ENCODE measurements at places on chromosomes 13 and 19.

- no peak for DNase-seq
Observed at GRCh38 chr19:508204-509150, 1.2 kb downstream of the TPGS1 start.

DNA sequence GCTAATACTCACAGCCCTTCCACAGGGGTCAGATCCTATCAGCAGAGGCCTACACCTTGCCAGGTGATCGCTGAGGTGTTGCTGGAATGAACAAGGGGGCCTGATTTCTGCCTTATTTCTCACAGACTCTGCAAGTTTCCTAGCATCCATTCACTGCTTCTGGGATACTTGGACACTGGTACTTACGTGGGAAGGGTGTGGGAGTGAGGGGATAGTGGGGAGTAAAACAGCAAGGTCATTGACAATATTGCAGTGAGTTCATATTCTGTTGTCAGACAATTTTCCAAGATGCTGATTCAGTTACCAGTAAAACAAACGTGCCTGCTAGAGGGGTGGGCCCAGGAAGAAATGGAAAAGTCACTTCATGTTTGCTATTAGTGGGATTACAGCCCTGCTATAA is 276.5 kb downstream of the SHISA2 start:
- no peak for DNase-seq

DNA sequence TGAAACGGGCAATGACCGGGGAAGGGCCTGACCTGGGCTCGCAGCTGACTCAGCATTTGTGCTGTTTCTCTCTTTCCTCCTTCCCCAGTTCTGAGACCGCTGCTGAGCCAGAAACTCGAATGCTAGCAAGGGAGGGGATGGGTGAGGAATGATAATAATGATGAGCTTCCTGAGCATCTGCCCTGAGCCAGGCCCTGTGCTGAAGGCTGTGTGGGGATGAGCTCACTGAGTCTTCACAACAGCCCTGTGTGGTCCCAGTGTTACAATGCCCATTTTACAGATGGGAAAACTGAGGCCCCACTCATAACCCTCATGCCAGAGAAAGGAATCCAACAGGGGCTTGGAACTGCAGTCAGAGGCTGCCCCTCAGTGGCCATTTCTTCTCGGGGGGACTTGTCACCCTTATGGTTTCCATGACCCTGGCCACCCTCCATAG is 8.1 kb downstream of the SULT2B1 start:
- DNase-seq = no peak

GRCh38 chr13:94415500-94416237 is 63.8 kb downstream of the DCT start:
- no peak for DNase-seq

- DNase-seq = no peak
Observed at GRCh38 chr13:109630271-109630670, 156.1 kb downstream of the IRS2 start.

DNA sequence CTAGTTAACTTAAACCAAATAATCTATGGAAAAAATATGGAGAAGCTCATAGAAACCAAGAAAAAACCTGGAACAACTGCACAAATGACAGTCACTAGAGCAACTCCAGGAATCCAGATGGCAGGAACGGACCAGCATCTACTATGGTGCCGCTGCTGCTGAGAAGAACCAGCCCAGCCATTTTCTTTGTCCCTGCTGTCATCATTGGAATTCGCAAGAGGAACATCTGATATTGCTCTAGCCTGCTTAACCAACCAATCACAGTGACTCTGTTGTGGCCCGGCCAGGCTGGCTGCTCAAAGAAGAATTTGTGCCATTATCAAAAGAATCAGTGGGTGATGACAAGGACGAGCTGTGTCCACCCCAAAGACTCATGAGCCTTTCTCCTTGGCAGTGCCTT is 33.1 kb upstream of the CEBPA start:
- DNase-seq = no peak

DNA sequence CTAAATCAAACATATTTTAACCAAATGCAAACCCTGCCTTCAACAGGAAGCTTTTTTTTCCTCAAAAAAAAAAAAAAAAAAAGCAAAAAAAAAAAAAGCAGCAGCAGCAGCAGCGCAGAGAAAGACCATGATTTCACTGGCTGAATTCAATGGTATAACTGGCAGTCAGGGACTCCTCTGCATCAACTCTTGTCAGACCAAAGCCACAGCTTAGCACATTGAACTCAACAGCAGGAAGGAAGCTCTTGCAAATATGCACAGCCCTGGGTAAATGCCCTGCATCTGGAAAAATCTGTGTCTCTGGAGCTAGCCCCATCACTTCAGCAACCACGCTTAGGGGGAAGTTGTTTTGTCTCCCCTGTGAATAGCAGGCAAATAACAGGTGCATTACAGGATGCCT is 17.6 kb upstream of the DHRS12 start:
- no peak for DNase-seq

GRCh38 chr13:56864451-56864850 is 276.3 kb upstream of the PRR20A start:
- DNase-seq = no peak

GRCh38 chr19:42252365-42253244 is 2.3 kb downstream of the ERF start:
- peak; percentile 86 for DNase-seq

GRCh38 chr13:92044351-92044750 is 645.9 kb downstream of the GPC5 start:
- DNase-seq = no peak

DNA sequence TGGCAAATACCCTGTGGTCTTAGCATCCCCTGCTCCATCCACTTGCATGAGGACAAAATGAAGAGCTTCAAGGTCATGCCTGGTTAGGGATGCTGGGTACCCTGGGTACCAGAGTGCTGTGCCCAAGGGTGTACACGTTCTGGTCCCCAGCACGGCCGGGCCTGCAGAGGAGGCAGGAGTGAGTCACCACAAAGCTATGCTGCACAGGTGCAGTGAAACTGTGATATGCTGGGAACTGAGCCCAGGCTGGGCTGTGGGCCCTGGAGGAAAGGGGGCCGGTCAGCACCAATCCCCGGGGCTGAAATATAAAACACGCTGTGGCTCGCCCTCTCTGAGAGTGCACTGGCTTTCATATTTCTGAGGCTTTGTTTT is 95.1 kb downstream of the TSHZ3 start:
- no peak for DNase-seq

DNA sequence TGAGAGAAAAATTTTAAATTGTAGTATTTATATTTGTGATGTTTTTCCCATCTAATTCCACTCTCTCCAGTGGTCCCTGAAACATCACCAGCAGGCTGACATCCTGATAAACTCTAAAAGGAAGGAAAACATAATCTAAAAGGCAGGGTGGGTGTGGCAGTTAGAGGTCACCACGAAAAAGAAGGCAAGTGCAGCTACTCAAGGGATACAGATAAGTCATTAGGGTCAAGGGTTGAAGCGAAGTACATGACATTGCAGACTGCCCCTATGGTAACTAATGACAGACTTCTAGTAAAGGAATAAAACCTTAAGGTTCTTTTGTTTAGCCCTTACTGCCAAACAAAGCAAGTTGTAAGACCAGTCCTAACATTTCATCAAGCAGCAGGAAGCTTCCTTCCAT is 6.0 kb upstream of the NEK3 start:
- DNase-seq = no peak

DNA sequence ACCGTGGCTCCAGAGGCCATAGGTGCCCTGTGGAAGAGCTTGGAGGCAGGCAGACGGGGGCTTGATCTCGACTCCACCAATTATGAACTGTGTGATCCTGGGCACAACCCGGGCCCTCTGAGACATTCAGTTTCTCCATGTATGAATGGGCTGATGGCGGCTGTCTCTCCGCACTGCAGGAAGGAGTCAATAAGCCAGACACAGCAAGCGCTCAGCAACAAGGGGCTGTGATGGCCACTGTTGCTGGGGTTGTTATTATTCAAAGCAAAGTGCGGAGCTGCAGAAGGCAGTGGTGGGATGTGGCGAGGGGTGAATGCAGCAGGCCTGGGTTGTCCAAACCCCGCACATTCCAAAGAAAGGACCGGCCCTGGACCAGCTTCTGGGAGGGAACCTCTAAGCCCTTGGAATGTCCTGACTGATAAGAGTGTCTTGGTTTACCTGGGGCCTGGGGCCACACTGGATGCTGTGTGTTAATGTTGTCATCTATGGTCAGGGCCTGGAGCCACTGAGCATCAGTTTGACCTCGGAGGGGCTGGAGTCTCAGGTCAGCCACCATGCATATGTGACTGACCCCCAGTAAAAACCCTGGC is 8.3 kb downstream of the TMEM143 start:
- DNase-seq = no peak

- DNase-seq = no peak
Observed at GRCh38 chr13:50466456-50466855, 377.0 kb downstream of the DLEU7 start.

GRCh38 chr13:40340368-40341095 is 325.9 kb downstream of the FOXO1 start:
- no peak for DNase-seq

DNA sequence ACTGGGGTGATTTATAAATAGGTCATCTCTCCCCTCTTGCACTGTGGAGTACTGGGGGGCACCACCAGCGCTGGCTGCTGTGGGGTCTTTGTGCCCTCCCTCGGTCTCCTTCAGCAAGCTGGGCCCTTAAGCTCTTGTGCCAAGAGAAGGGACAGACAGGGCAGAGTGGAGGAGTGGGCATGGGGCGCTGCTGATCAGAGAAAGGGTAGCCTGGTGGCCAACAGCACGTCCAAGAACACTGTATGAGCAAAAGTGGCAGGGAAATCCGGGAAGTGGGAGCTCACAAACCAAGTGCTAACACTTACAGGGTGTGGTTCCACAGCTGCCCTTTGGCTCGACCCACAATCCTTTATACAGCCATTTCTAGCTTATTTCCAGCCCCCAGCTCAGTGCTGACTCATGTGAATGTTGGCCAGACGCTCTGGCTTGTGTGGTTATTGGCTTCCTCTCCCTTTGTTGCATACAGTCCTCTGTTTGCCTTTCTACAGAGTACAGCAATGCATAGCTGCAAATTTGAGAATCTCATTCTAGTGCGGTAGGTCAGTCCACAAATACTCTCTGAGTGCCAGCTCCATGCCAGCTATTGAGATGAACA is 298.8 kb downstream of the SHISA2 start:
- peak; percentile 68 for DNase-seq

- no peak for DNase-seq
Observed at GRCh38 chr19:2415973-2416319, 11.4 kb downstream of the TIMM13 start.

DNA sequence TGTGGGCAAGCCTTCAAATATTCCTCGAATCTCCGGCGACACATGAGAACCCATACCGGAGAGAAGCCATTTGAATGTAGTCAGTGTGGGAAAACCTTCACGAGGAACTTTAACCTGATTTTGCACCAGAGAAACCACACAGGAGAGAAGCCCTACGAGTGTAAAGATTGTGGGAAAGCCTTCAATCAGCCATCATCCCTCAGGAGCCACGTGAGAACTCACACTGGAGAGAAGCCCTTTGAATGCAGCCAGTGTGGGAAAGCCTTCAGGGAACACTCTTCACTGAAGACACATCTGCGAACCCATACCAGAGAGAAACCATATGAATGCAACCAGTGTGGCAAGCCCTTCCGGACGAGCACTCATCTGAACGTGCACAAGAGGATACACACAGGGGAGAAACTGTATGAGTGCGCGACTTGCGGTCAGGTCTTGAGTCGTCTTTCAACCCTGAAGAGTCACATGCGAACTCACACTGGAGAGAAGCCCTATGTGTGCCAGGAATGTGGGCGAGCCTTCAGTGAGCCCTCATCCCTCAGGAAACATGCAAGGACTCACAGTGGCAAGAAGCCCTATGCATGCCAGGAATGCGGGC is 28.8 kb downstream of the ZNF333 start:
- no peak for DNase-seq

DNA sequence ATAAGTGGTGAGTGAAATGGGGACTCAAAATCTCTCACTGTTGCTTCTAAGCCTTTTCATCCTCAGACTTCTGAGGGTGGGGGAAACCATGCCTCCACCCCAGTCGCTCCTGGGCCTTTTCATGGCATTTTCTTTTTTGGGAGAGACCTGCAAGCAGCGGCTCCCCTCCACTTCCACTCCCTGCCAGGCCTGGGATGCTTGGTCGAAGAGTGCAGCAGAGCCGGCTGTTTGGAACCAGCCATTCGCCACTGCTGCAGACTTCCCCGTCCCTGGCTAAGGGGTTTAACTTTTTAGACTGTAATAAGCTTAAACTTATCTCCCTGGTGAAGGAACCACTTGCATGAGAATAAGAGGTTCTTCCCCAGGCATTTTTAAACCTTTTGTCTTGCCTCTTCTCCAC is 617.2 kb downstream of the PCDH9 start:
- DNase-seq = no peak

- DNase-seq = no peak
Observed at GRCh38 chr13:102580552-102581169, 16.1 kb upstream of the TPP2 start.

DNA sequence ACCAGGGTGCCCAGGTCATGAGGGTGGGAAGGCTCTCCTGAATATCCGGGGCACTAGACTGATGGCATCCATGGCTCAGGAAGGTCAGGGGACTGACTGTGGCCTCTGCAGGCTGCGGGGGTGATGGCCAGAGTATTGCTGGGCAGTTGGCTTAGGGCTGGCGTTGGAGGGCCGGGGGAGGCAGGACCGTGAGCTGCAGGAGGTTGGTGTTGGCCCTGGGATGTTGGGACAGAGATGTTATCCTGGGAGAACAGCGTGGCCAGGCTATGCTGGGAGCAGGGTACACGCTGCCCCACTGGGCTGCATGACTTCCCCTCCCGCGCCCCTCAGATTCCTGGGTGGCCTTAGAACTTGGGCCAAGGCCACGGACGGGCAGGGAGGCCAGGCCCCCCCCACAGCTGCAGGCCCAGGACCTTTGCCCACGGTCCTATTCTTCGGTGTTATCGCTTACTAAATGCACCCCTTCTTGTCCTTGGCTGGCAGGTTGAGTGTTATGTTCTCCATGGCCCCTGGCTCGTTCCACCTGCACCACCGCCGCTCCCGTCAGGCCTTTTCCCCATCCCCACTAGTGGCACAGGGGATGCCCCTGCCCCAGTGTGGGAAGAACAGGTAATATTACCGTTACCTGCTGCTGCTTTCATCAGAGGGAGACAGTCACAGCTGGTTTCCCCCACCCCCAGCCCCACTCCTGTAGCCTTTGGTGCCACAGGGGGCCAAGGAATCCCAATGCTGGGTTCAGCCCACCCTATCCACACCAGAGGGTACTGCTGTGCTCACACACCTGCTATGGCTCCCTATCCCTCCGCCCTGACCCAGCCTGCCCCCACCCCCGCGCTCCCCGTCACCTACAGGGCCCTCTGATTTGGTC is 3.2 kb upstream of the ISYNA1 start:
- no peak for DNase-seq

DNA sequence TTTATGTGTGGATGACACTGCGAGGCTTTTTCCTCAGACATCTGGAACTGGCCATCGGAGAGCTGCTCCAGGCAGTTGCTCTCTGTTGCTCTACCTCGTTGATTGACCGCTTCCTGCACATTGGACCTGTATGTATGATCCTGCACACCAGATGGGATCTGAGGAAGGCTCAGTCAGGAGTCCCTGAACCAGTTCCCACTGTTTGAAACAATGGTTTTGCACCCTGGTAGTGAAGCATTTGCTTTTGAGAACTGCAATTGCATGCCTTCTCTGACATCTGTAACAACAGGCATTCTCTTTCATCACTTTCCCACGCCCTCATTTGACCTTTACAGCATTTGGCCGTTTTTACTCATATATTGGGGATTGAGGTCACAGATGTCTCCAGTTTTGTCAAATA is 61.1 kb upstream of the NPAS1 start:
- DNase-seq = no peak

- no peak for DNase-seq
Observed at GRCh38 chr19:6286676-6287075, 6.9 kb upstream of the MLLT1 start.

All from tibial artery (tissue), 4 donors.